ENCODE measurements at places on chromosomes 16 and 17. TPM values are rescaled to one million over a fixed set of nuclear protein-coding genes. Genes with fewer than 3 reads are reported as not detected.

DNA sequence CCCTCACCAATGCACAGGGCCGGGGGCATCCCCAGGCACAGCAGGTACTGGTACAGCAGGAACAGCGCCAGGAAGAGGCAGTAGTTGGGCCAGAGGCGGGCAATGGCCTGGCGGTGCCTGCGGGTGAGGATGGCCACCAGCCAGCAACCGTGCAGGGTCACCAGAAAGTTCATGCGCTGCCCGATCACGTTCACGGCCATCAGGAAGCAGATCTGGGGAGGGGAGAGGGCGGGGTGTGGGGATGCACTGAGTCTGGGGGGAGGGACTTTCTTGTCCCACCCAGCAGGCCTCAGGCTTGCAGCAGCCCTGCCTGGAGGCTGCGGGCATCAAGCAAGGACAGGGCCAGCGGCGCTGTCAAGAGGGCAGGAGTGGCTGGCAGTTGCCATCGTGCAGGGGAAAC lies 25.4 kb downstream of the CTU2 start:
- DNase-seq, result peak; percentile 68

- DNase-seq, result no peak
Observed at GRCh38 chr16:77172951-77173350, 18.0 kb upstream of the MON1B start.

DNAI2 gene
- total RNA-seq, result not detected

DNA sequence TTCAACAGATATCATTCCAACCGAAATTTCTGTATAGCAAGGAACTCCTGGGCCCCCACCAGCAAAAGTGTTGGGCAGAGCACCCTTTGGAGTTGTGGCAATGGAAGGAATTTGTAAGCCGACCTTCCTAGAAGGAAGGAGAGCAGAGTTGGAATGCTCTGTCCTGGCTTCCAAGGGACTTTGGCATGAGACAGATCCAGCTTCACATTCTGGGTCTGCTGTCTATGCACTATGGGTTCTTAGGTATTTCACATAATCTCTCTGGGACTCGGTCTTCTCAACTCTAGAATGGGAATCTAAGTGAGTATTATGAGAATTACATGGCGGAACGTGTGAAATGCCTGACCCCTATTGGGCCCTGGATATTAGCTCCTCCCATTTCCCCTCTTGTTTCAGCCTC lies 63.2 kb upstream of the MARCHF10 start:
- no peak for DNase-seq

DNA sequence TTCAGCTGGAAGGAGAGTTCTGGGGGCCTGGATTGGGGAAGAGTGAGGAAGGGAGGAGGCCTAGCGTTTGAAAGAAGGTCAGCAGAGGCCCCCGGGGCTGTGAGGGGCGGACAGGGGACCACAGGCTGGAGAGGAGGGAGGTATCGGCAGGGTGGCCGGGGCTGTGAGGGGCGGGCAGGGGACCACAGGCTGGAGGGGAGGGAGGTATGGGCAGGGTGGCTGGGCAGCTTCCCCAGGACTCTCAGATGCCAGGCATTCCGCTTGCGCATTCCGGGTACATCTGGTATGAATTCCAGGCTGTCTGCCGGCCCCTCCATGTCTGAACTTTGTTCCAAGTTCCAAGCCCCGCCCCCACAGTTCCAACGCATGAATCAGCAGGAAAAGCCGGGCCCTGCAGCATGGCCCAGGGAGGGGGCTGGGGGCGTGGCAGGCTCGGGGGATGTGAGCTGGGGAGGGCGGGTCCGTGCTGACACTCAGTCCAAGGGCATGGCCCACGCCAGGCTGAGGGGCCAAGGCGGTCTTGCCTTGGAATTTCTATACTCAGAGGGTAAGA lies 4.3 kb upstream of the TLCD2 start:
- peak; percentile 98 for DNase-seq

DNA sequence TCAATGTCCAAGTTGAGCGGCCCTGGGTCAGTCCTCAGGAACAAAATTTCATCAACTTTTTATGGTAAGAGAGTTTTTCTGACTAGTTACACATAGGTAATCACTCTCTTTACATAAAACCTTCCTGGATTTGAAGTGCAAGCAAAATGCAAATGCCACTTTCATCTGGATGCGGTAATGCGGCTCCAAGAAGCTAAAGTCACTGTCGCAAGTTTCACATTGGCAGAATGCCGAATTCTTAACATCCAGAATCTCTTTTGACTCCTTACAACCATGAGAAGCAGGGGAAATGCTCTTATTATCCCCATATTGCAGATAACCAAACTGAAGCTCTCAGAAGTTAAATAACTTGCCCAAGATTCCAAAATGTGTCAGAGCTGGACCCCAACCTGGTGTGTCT lies 30.0 kb downstream of the MRPS23 start:
- DNase-seq, result no peak

- DNase-seq, result no peak
Observed at GRCh38 chr17:82412535-82413520, 5.3 kb upstream of the HEXD start.

TBC1D3B gene
- 5.7 TPM for total RNA-seq

DNA sequence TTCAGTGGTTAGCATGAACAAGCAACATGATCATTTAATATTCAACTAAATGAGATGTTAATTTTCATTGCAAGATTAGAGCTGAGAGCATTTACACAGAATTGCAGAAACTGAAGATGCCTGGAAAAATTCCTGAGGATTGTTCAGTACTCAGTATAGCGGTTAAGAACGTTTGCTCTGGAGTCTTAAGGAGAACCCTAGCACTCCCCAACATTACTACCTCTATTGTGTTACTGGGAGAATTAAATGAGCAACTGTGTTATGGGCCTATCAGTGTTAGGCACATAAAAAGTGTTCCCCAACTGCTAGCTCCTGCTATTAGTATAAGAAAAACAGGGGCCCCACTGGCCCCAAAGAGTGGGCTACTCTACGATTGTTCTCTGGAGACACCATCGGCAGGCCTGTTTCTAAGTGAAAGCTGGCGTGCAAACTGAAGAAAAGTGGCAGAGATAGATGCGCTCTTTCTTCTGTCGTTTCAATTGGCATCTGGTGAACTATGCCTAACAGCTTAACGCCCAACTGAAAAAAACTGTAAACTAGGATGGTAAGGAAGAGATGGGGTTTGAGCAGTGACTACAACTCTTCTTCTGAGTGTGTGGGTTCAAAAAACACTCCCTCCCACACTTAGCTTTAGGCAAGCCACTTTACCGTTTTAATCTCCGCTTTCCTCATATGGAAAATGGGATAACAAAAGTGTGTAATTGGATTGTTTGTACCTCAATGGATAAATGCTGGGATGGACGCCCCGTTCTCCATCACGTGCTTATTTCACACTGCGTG lies 1.3 kb downstream of the CDR2 start:
- no peak for DNase-seq

SCNN1B gene
- total RNA-seq, result 0.18 TPM

DNA sequence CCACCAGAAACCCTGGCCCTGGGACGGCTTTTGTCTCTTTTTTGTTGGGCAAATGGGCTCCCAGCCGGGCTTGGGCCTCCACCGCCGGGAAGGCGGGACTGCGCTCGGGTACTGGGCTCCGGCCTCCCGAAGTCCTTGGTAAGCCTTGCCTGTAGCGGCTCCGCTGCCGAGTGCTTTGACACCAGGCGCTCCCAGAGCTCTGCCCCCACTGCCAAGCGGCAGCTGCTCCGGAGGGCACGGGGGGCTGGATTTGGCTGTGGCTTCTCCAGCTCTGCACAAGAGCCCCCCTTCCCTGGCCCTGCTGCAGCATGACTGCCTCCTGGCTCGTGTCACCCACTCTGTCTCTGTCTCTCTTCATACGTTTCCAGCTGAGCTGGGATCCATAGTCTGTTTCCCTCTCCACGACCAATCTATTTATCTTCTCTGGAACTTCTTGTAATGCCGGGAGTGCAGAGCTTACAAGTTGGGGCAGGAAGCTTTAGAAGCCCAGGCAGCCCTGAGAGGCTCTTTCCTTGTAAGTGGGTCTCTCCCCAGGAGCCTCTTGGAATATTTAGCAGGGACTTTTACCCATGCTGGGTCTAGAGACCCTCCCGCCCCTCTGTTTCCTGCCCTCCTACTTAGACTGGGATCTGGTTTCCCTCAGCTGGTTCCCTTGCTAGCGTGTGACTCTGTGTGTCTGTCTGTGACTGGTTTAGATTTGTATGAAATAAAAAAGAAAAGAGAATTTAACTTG lies 246.9 kb upstream of the GSE1 start:
- no peak for DNase-seq

DHRS7C gene
- not detected for total RNA-seq

USH1G gene
- total RNA-seq, result not detected

DNA sequence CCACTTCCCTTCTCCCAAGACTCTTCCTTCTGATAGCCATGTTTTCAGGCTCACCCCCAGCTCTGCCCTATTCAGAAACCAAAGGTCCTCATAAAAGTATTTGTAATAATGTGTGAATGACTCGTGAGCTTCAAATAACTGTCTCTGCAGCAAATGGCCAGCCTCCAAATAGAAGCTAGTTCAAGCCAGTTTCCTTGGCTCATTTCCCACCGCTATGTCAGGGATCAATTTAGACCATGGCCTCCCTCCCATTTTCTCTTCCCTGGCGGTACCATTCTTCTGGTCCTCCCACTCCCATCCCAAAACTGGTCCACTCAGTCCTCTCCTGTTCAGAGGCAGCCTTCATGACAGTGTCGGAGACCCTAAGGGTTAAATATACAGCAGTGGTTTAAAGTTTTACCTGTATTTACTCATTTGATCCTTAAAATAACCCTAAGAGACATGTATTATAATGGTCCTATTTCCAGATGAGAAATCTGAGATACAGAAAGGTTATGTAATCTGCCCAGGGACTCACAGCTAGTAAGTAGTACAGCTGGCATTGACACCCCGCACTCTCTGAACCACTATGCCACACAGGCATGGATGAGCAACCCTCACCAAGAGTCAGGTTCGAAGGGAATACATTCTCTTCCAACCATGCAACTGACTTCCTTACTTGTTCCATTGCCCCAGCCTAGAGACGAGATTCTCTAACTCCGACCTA lies 42.9 kb downstream of the GAS7 start:
- DNase-seq, result no peak

DNA sequence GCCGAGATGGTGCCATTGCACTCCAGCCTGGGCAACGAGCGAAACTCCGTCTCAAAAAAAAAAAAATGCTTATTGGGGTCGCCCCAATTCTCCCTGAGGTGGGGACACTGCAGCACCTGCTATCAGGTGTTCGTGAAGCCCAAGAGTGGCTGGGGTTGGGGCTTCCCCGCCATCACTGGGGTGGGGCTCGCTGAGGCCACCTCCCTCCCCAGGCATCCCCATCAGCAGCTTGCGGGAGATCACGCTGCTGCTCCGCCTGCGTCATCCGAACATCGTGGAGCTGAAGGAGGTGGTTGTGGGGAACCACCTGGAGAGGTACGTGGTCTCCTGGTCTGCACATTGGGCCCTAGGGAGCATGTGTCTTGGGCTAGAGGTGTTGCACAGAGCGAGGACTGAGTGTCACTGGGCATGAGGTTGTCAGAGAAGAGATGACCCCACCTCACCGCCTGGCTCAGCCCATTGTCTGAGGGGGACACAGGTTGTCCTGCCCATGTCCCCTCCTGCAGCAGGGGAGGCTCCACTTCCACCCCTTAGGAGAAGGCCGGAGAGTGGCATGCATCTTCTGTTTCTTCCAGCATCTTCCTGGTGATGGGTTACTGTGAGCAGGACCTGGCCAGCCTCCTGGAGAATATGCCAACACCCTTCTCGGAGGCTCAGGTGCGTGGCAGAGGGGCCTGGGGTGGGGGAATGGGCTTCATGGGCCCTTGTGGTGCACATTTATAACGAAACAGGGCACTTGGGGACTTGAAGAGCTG lies 4.9 kb downstream of the CDK10 start:
- DNase-seq, result no peak

GRCh38 chr17:7798839-7799238 lies 35.2 kb upstream of the KDM6B start:
- no peak for DNase-seq

RNF43 gene
- 13.0 TPM for total RNA-seq

DNA sequence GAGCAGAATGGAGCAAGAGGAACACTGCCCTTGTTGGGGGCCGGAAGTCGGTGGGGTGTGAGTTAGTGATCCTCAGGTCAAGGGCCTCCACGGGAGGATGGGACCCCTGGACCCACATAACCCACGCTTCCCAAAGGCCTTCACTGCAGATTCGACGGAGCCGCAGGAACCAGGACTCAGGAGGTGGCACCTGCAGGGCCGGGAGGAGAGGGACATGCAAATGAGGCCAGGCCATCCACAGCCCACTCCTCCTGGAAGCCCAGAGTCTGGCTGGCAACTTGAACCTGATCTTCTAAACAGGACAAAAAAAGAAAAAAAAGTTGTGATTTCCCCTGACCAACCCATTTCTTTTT lies 299.9 kb downstream of the SOX9 start:
- no peak for DNase-seq

HBA2 gene
- 67.1 TPM for total RNA-seq

- no peak for DNase-seq
Observed at GRCh38 chr16:3195975-3196374, 8.0 kb downstream of the OR1F1 start.

DNA sequence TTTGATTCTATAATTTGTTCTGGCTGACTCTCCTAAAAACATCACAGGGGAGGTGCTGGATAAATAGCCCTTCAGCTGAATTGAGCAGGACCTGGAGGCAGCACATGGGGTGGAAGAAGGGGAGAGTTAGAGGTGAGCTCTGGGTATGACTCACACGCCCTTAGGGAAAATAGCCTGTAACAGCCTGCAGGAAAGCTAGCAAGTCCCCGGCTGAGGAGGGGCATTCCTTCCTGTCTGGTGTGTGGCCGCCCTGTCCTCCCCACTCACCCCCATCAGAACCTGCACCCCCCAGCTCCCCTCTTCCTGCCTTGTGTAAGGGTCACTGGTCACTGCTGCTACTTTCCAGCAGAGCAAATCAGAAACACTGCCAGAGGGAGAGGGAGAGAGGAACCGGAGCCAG lies 187.4 kb downstream of the C16orf95 start:
- no peak for DNase-seq

- DNase-seq, result no peak
Observed at GRCh38 chr16:48911700-48912099, 301.7 kb upstream of the N4BP1 start.

Data from left lobe of liver (tissue), 2 donors.